ENCODE measurements at places on chromosomes 2 and 18.

- no peak for DNase-seq
Observed at GRCh38 chr2:170228429-170228828, 50.5 kb downstream of the MYO3B start.

- no peak for DNase-seq
Observed at GRCh38 chr2:155846259-155846658, 486.3 kb downstream of the NR4A2 start.

DNA sequence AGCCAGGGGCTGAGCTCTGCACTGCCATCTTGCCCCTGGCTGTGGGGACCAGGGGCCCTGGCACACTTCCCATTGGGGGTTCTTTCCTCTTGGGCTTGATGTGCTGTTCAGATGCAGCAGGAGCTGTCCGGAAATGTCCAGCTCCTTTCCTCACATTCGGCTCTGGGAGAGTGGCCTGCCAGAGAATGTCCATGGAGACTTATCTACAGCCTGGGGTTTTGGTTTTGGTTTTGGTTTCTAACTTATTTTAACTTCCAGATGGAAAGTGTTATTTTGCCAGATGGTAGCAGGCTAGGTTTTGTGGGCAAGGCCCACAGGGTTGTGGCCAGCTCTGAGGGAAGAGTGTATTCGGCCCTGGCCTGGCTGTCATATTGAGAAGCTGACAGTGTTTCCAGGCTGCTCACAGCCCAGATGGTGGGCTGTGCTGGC is 177.3 kb downstream of the ANKRD30B start:
- no peak for DNase-seq

DNA sequence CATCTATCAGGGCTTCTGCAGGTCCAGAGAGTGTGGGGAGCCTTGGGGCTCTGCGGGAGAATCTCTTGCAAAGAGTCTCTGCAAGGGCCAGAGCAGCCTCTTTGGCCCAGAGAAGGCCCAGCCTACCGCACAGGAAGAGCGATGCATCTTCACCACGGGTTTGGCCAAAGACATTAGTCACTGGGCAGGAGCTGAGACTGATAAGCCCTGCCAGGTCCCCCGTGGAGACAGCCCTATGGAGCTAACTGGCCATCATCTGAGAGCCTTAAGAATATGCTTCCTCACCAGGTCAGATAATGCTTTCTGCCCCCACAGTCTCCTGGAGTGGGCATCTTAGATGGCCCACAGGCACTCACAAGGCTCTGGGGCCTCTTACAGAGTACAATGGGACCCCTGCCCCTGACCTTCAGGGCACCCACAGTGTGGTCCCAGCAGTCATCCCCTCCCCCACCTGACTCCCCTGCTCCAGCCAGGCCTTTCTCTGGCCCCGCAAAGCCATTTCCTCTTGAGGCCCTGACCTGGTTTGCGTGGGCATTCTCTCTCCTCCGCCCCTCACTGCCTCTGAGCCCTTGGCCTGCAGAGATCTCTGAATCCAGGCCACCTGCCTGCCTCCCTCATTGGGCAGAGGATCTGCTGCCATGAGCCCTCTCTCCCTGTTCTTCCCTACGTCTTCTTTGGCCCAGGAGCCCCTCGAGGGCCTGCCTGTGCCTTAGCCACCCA is 31.9 kb upstream of the MAPRE3 start:
- DNase-seq, result no peak

DNA sequence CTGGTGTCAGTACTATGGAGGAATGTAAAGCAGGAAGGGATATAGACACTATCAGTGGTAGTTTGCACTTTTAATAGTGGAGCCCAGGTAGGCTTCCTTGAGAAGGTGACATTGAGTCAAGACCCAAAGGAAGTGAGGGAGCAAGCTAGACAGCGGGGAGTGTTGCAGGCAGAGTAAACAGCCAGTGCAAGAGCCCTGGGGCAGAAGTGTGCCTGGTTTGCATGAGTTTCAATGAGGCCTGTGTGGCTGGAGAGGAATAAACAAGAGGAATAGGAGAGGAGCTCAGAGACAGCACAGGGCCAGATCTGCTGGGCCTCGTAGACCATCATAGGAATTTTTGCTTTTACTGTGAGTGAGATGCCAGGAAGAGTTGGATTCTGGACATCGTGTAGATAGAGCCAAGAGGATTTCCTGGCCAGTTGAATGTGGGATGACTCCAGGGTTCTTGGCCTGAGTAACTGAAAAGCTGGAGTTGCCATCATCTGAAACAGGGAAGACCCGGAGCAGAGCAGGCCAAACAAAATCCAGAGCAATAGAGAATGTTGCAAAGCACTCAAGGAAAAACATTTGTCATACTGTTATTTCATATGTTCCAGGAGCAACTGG is 102.5 kb downstream of the SP3 start:
- no peak for DNase-seq

GRCh38 chr2:65940856-65941255 is 494.1 kb upstream of the MEIS1 start:
- DNase-seq, result no peak

DNA sequence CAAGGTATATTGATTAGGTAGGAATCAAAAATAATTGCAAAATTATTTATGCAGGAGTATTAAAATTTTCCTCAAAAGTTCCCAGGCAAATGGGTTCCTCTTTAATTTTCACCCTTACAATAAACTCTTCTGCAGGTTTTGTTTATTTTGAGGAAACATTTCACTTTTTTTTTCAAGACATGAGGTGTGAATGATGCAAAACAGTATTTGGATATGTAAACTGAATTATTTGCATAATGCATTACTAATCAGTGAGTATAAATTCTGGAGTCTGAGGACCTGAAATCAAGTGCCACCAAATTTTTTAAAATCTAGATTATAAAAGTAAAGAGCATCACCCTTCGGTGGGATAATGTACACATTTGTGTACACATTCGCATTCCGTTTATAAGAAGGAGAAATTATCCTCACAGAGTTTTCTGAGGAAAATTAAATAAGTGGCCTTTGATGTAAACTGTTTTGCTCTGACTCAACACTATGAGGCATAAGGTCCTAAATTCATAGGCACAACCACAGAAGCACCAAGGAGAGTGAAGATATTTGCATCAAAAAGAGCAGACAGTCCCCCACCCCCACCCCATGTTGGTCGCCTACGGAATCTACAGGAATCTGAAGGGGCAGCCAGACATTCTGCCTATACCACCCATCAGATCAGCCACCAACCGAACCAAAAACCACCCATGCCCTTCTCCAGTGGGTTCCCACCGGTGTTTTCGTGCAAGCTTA is 33.1 kb downstream of the BCL11A start:
- no peak for DNase-seq

DNA sequence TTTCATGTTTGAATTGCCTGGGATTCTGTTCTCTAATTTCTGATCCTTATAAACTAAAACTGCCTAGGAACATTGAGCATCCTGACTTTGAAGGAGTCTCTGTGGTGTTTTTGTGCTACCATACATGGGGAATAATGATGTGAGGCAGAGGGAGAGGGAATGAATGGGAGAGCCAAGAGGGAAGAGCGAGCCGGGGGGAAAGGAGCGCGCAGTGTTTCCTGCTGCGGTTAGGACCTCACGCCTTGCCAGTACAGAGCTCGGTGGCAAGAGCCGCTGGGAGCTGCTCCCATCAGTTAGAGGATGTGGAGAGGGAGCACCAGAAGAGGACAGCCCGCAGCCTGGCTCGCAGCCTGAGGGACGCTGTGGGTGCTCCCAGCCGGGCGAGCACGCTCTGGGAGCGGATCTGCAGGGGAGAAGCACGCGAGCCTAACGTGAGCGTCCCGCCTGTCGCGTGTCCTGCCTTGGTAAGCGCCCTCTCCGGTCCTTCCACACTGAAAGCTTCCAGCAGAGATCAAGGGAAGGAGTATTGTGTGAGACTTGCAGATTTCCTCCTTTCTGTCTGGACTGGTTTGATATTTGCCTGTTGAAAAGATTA is 114.7 kb downstream of the FAM210A start:
- no peak for DNase-seq

- no peak for DNase-seq
Observed at GRCh38 chr2:229780856-229781773, 66.8 kb upstream of the DNER start.

- no peak for DNase-seq
Observed at GRCh38 chr2:218962859-218963492, 3.5 kb downstream of the CDK5R2 start.

GRCh38 chr2:136162438-136162837 is 44.5 kb upstream of the CXCR4 start:
- DNase-seq, result no peak

DNA sequence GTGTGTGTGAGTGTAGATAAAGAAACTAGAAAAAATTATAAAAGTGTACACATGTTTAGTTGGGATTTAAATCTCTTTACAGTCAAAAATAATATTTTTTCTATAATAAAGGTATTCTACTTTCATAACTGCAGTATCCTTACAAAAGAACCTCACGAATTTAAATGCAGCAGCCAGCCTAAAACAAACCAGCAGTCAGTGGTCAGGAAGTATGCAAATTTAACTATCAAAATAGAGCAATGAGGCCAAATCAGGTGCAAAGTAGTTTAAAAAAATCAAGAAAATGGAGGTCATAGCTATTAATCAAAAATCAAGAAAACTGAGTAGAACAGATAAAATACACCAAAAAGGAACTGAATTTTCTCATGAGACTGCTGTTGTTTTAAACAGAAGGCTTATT is 407.1 kb downstream of the CDH19 start:
- DNase-seq, result no peak

GRCh38 chr2:119553687-119554344 is 9.6 kb downstream of the CFAP221 start:
- no peak for DNase-seq

GRCh38 chr18:22932885-22933205 is 283 bp upstream of the RBBP8 start:
- DNase-seq, result no peak

DNA sequence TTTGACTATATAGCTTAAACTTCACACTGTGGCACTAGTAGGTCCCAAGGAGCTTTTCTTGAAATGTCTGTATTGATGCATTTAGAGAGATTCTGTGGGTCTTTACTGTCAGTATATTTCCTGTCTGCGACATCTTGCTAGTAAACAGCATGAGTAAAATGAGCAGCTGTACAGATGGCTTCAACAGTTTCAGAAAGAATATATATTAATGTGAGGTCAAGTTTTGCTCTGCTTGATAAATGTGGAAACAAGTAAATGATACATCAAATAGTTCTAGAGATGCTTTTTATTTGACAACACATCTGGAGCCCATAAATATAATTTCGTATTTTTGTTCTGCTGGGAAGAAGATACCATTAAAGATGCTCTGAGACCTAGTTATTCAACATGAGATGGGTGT is 310.9 kb upstream of the COL3A1 start:
- DNase-seq, result no peak

- DNase-seq, result no peak
Observed at GRCh38 chr2:120670771-120671480, 64.7 kb upstream of the GLI2 start.

DNA sequence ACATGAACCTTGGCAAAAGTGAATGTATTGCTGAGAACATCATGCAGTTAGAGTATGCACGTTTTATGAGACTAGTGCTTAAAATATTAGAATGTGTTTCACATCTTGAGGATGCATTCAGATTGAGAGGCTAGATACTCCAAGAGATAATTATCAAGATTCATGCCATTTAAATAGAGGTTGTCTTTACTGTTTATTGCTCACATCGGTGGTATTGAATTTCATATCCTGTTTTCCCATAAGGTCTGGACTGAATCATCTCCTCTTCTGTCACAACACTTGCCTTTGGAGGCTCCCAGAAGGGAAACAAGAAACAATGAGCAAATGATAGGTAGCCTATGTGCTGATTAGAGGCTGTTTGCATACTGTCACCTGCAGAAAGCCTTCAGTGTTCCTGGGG is 83.8 kb downstream of the CLHC1 start:
- no peak for DNase-seq

DNA sequence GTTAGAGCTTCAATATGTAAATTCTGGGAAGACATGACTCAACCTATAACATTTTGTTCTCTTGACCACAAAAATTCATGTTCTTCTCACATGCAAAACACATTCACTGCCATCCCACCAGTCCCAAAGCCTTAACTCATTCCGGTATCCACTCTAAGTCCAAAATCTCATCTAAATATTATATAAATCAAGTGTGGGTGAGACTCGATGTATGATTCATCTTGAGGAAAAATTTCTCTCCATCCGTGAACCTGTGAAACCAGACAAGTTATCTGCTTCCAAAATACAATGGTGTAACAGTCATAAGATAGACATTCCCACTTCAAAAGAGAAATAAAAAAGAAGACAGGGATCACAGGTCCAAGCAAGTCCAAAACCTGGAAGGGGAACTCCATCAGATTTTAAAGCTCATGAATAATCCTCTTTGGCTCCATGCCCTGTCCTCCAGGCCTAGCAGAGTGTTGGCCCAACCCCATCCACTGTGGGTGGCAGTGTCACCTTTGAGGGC is 101.3 kb downstream of the RAD51AP2 start:
- DNase-seq, result no peak

DNA sequence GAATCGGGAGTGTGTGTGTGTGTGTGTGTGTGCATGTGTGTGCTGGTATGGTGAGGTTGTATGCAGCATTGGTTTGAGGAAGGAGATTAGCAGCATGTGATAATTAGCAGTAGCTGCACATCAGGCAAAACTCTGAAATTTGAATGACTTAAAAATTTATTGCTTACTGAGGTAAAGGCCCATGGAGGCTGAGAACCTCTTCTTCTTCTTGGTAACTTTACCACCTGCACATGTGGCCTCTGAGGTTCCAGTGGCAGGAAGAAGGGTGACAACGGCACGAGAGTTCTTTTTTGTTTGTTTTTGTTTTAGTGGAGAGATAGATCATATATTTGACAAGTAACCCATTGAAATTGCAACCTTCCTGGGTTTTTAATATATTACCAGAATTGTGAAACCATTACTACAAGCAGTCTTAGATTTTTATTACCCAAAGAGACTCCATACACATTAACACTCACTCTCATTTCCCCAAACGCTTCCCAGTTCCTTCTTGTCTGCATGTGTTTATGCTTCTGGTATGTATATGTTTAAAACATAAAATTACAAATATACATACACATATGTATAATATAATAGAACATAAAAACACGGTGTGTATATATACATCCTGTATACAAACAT is 292.1 kb downstream of the PTGR3 start:
- DNase-seq, result no peak

DNA sequence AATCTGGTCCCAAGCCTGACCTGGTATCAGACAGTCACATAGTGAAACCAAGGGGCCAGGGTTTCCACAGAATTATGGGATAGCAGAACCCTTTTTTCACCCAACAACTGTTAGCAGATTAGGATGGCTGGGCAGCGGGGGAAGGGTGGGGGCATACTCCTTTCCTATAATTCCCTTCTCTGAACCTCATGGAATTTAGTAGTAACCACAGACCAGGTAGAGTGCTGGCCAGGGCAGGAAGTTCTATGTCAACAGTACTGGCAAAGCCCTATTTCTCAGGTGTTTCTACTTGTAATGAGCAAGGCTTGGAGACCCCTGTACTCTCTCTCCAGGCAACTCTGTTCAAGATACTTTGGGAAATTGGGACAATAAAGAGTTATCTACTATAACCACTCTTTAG is 174.6 kb downstream of the THADA start:
- no peak for DNase-seq

- DNase-seq, result no peak
Observed at GRCh38 chr2:36380624-36381481, 25.3 kb downstream of the CRIM1 start.

- DNase-seq, result no peak
Observed at GRCh38 chr18:35750929-35751328, 169.4 kb downstream of the GALNT1 start.

- no peak for DNase-seq
Observed at GRCh38 chr2:158647436-158648231, 147.5 kb upstream of the DAPL1 start.
